Progenitor cell of endocrine pancreas (in vitro differentiated cells): ENCODE measurements at places on chromosomes 7 and 10.

- DNase-seq = no peak
These were observed 240.8 kb upstream of the POM121L12 start for GRCh38 chr7:52794621-52795020.

- no peak for DNase-seq
These were observed 9.0 kb downstream of the PRKAG2 start for GRCh38 chr7:151867912-151868311.

- DNase-seq = peak; percentile 22
These were observed 35.1 kb upstream of the DNAH11 start for GRCh38 chr7:21507627-21508343.

DNA sequence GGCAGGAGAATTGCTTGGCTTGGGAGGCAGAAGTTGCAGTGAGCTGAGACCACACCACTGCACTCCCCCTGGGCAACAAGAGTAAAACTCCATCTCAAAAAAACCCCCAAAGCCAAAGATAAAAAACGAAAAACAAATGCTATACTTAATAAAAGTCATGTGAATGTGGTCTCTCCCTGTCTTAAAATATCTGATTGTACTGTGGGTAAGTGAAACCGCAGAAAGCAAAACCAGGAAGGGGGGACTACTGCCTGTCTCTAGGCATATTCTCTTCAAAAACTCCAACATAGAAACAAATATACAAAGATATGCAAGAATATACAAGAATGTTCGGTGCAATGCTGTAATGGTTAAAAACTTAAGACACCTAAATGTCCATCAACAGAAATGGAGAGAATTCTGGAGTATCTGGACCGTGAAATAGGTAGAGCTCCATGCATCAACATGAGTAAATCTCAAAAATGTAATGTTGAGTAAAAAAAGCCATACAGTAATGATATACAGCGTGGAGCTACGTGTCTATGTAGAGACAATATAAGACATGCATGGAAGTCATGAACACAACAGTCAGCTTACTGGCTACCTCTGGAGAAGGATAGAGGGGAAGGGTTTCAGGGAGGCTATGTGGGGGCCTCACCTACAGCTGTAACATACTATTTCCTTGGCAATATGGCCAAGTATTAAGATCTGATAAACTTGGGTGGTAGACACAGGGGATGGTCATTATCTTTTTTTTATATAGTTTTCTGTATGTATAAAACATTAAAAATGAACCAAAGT, 2.1 kb downstream of the ZNF394 start:
- DNase-seq = no peak

DNA sequence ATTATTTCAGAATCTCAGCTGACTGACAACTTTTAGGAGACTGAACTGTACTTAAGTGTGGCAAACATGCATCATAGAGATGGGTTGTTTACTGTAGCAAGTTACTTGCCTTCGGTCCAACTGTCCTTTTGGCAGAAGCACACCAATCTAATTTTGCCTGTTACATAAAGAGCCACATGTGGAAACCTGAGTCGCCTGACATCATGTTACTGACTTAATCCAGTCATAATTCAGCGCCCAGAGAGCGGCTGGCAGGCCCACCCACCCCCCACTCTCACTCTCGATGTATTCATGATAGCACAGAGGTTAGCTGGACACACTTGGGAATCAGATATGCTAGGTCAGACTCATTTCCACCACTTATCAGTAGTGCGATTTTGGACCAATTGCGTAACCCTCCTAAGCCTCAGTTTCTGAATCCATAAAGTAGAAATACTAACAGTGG, 57.3 kb upstream of the CAPZA2 start:
- no peak for DNase-seq

DNA sequence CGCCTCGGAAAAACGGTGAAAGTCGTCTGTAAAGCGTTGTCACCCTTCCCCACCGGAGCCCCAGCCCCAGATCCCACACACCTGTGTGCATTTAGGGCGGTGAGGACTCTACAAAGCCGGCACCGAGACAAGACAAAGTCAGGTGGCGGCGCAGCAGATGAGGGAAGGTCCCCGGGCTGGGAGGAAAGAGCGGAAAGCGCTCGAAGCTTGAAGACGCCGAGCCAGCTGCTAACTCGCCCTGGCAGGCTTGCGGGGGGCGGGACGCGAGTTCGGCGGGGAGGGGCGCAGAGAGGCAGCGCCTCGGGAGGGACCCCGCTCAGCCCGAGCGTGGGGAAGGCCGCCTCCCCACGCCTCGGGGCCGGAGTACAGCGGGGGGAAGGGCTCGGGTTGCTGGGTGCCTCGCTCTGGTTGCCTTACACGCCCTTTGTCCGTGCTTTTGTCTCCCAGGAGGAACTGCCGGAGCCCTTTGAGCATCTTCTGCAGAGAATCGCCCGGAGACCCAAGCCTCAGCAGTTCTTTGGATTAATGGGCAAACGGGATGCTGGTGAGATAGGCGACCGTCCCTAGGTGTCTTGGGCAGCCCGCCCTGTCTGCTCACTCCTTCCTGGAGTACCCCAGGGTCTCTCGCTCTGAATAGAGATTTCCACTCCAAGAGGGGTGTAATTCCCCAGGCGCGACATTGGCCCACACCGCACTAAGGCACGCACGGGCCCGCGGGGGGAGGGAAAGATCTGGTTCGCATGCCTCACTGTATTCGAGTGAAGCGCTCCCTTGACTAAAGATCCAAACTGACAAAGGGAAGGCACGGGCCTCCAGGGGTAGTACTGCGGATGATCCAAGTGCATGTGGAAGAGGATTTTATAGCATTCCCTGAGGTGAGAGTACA, 1.6 kb downstream of the TAC1 start:
- no peak for DNase-seq

DNA sequence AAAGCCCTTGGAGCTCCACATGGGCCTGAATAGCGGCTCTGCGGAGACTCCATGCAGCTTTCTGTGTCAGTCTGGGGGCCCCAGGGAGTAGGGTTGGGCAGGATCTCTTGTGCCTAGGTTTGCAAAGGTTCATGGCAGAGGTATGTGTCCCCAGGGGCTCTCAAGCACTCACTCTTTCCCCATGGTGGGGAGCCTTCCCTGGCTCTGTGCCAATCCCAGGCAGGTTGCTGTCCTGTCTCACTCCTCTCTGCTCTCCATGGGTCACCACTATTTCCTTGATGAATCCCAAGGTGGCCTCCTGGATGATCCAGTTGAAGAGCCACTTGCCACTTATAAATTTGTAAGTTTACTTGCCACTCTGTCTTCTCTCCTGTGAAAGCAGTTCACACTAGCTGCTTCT, 238.4 kb downstream of the CCDC7 start:
- DNase-seq = no peak

GRCh38 chr7:44071726-44072363, 6.5 kb upstream of the PGAM2 start:
- no peak for DNase-seq

GRCh38 chr10:6044060-6044459, 18.1 kb downstream of the IL2RA start:
- no peak for DNase-seq

DNA sequence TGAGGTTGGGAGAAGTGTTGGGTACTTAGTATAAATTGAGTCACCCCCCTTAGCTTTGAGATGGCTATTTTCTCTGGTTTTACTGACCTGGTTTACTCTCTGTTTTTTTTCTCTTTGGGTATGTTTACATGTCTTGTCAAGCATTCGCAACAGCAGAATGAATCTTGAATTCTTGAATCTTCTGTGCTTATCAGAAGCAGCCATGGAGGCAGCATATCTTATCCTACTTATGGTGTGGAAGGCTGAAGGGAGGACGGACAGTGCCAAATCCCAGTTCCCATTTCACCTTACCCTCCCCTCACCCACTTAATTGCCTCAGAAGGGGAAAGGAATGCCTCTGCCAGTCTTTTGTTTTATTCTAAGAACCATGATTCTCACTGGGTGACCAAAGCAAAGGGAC, 3.7 kb downstream of the SND1 start:
- no peak for DNase-seq

DNA sequence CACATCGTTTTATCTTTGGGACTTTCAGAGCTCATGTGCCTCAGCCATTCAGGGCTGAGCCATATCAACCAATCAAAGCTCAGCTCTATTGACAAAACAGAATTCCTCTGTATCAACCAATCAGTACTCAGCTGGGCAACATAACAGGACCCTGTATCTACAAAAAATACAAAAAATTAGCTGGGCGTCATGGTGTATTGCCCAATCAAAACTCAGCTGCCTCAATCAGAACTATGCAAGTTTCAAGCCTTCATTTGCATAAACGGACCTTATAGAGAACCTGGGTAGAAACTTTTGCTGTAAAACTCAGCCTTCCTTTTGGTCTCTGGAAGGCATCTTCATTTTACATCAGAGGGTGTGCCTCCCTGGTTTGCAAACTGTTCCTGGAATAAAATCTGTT, 77.1 kb downstream of the ZNF467 start:
- no peak for DNase-seq

- no peak for DNase-seq
These were observed 54.3 kb upstream of the DUSP5 start for GRCh38 chr10:110443239-110444003.

DNA sequence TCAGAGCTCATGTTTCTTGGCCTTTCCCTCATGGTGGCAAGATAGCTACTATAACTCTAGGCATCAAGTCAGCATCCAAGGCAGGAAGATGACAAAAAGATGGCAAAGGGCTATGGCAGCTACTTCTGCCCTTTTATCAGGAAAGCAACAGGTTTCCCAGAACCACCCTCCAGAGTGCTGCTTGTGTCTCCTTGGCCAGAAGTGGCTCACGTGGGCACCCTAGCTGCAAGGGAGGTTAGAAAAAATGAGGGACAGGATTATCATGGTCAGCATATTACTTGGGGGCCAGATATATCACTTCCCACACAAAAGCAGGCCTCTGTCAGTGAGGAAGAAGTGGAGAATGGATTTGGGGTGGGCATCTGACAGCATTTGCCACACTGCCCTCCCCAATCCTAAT, 24.3 kb upstream of the C10orf105 start:
- no peak for DNase-seq

GRCh38 chr7:25565949-25566348, 337.7 kb upstream of the NPVF start:
- peak; percentile 46 for DNase-seq

DNA sequence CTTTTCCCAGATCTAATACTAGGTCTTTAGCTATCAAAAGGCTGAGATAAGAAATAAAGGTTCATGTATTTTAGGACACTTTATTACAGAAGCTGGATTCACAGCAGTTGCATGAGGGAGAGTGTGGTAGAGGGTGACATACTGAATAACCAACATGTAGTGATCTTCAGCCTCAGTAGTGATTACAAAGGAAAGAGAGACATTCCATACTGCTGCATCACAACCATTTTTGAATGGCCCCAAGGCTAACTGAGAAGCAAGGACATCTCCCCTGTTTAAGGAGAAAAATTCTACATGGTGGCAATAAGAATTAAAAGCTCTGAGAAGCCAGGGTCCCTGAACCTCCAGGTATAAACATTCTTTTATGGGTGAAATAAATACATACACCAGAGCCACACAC, 35.3 kb downstream of the COG5 start:
- DNase-seq = no peak

GRCh38 chr10:95755511-95756004, 405 bp upstream of the ENTPD1 start:
- no peak for DNase-seq

DNA sequence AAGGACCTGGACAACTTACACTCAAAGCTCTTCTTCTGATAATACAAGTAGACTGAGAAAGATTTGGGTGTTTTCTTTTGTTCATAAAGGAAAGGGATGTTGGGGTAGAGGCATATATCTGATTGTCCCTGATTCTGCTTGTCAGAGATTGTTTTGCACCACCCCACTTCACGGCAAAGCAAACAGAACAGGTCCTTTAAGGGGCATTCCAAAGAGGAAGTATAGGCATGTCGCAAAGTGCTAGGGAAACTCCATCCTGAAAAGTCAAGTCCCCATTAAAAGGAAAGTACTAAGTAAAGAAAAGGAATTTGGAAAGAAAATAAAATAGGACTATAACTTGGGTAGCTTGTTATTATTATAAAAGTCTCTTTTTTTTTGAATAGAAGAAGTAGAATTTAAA, 233.0 kb downstream of the DNAJB9 start:
- no peak for DNase-seq

GRCh38 chr10:64060389-64060788, 539.2 kb downstream of the REEP3 start:
- no peak for DNase-seq

GRCh38 chr10:124717911-124718741, 26.1 kb downstream of the FAM53B start:
- DNase-seq = no peak

DNA sequence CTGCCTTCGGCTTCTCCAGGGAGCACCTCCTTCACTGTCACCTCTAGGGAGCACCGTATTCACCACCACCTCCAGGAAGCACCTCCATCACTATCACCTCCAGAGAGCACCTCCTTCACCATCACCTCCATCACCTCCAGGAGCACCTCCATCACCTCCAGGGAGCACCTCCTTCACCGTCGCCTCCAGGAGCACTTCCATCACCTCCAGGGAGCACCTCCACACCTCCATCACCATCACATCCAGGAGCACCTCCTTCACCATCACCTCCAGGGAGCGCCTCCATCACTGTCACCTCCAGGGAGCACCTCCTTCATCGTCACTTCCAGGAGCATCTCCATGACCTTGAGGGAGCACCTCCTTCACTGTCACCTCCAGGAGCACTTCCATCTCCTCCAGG, 102.3 kb downstream of the DNAJB6 start:
- DNase-seq = no peak

- no peak for DNase-seq
These were observed 142.1 kb upstream of the LANCL2 start for GRCh38 chr7:55223023-55223422.
